T-helper 17 cell (primary cell): ENCODE measurements at places on chromosomes 13 and 19.
A peak's percentile ranks its signal among the peaks of the same experiment; 100 is the strongest.

GRCh38 chr19:8373867-8374813 is 10.2 kb downstream of the ANGPTL4 start:
- DNase-seq: no peak

DNA sequence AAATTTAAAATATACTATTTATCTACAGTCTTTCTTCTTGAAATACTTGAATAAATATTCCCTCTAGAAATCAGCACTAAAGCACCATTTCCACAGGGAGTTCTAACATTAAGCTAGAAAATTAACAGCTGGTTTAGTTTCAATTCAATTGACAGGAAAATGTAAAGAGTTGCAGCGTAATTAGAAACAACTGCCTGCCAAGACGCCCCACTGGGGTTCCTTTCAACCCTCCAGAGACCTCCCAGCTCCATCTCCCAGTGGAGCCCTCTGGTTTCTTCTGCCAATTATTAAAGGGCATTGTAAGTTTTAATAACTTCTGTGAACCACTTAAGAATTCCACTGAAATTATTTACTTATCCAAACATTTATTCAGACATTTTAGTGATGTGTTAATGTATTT is 4.2 kb downstream of the GJA3 start:
- DNase-seq: no peak

GRCh38 chr13:50797091-50797490 is 46.4 kb downstream of the DLEU7 start:
- no peak for DNase-seq

- DNase-seq: no peak
These were observed 1.7 kb downstream of the CYP2A13 start for GRCh38 chr19:41089959-41090358.

DNA sequence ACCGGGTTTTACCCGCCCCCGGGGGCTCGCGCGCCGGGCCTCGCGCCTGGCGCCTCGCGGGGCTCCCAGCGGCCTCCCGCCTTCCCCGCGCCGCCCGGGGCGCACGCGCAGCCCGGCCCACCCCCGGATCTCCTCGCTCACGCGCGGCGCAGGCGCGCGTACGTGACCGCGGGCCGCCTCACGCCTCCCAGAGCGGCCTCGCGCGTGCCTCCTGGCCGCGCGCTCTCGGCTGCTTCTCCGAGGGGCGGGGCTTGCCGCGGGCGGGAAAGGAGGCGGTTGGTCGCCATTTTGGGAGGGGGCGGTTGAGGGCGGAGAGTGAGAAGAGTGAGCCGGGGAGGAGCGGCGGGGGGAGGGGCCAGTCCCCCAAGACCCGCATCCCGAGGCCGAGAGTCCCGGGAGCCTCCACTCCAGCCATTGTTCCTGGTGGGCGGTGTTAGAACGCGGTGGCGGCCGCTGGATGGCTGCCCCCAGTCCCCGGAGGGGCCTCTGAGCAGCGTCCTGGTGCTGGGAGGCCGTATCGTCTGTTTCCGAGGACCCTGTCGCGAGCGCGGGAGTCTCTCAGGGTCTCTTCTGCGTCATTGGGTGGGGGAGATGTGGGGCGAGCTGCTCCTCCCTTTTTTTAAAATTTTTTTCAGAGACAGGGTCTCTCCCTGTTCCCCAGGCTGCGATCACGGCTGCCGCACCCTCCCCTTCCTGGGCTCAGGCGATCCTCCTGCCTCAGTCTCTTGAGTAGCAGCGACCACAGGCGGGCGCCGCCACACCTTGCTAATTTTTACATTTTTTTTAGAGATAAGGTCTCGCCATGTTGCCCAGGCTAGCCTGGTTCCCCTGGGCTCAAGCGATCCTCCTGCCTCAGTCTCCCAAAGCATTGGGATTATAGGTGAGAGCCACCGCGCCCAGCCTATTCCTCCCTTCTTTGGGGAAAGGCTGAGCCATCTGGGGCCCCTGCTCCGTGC is at the start of gene ZNF541:
ZNF541 (minus strand) TSS at position 78 of the 956 bp plus-strand sequence. CDS start 17,292 bp downstream, outside the sequence.
- DNase-seq: peak; percentile 84

- DNase-seq: no peak
These were observed 101.8 kb downstream of the SOX1 start for GRCh38 chr13:112168761-112169160.

DNA sequence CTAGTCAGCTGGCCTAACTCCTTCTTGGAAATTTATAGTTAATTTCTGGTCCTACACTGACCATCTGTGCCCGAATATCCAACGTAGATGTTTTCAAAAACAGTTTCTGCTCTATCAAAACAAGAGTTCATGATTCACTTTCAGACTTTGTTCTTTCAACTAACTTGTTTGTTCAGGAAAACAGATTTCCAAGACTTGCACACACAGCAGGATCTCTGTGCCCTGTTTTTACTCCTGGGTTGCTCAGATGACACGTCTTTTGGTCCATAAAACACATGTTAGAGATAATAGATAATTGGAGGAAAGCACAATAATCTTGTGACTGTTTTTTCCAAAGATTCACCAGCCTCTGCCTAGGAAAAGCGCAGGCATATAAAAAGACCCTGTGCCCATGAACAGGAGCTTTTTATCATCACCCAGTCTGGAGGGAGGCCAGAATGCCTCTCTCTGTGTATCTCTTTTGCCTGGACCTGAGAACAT is 218.0 kb downstream of the IRS2 start:
- DNase-seq: no peak

GRCh38 chr19:13401388-13401787 is 104.9 kb downstream of the CACNA1A start:
- DNase-seq: no peak
